ENCODE measurements at places on chromosomes 2 and 18. TPM values are rescaled to one million over a fixed set of nuclear protein-coding genes. Genes with fewer than 3 reads are reported as not detected.

The RETREG2 gene
- 38.1 TPM for total RNA-seq

The GYPC gene
- total RNA-seq = 64.9 TPM

The ABCG8 gene
- not detected for total RNA-seq

The UBR3 gene
- total RNA-seq = 171 TPM

The IL36RN gene
- total RNA-seq = not detected

The TGIF1 gene
- 57.4 TPM for total RNA-seq

The DOK6 gene
- total RNA-seq = 0.32 TPM

The MERTK gene
- 1.9 TPM for total RNA-seq

The ANKRD30B gene
- not detected for total RNA-seq

The DYNAP gene
- not detected for total RNA-seq

The LYG2 gene
- not detected for total RNA-seq

The STPG4 gene
- total RNA-seq = not detected

The C2orf15 gene
- not detected for total RNA-seq

The PID1 gene
- total RNA-seq = 4.3 TPM

The MYCN gene
- total RNA-seq = 0.25 TPM

The ZNF385B gene
- total RNA-seq = 13.6 TPM

The GAREM2 gene
- 5.5 TPM for total RNA-seq

The ADAM23 gene
- total RNA-seq = 6.0 TPM
